Stimulated activated CD4-positive, alpha-beta T cell treated with anti-CD3 and anti-CD28 coated beads, Interleukin-1b, Interleukin-23, amount 100 ng/mL, for 1 hour (primary cell): ENCODE measurements at places on chromosomes 7 and 10.

DNA sequence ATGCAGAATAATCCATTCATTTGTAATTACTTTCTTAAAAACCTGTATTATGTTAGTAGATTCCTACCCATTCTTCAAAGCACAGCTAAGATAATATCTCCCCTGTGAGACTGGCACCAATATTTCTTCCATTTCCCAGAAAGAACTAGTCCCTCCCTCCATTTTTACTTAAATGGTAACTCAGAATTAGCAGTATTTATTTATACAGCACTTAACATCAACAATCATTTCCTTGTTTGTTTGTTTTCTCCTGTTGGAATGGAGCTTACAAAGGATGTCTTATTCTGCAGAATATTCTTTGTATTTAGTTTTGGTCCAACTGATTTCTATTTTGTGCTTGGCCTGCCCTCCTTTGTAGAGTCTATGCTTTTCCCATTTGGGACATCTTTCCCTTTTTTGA lies 32.1 kb upstream of the PTPN12 start:
- no peak for DNase-seq

DNA sequence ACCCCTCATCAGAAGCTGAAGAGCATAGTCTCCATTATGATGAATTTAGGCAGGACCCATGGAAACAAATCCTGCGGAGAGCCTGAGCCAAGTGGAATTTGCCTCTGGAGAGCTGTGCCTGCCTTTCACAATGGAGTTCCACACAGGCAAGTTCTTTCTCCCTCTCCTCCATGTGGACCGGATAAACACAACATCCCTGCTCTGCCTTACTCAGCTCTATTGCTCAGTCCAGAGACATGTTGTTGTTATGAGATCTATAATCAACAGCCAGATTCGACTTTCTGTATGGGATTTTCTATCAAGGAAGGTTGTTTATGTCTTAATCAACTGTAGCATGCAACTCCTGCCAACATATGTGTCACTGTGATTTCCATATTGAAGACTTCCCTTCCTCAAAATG lies 59.5 kb upstream of the ELMO1 start:
- no peak for DNase-seq

DNA sequence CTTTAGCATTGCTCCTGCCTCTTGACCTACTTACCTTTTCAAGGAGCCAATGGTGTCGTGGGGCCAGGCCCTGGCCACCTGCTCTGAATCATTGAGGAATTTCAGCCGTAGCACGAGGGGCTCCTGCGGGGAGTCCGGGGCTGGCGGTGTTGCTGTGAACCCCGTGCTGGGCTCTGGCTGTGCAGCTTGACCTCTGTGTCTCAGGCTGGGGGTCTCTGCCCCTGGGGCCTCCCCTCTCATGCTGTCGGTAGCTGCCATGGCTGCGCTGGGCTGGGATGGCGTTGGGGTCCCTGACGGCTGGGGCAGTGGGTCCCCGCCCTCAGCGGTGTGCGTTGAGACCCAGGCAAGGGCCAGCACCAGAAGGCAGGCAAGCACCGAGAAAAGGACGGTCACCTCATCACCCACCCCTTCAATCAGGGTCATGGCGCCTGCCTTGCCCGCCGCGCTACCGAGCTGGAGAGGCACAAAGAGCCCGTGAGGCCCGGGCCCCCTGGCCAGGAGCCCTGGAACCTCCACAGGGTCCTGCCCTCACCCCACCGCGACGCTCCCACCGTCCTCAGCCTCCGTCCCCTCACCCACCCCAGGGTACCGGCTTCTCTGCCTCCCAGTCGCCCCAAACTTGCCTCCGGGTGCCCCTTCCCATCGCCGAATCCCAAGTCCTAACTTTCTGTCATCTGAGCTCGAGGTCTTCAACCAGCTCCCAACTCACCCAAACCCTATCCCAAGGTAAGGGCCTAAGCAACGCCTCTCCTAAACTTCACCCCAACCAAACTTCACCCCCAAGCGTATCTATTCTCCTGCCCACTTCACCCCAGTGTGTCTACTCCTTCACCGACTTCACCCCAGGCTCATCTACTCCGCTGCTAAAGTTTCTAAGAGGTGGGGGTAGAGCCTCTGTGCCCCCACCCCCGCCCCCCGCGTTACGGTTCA lies 887 bp downstream of the TMUB1 start:
- no peak for DNase-seq

DNA sequence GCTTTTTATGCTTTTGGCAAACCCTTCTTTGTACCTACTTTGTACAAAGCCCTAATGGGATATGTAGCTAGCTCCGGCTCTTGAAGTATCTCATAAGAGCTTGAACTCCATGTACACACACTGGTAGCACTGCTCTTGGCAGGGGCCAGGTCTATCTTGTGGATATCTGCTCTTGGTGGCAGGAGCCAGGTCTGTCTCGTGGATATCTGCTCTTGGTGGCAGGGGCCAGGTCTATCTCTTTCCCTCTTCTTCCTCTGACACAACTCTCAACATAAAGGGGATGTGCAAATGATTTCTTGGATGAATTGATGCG lies 91.9 kb downstream of the WNT2 start:
- DNase-seq: no peak

DNA sequence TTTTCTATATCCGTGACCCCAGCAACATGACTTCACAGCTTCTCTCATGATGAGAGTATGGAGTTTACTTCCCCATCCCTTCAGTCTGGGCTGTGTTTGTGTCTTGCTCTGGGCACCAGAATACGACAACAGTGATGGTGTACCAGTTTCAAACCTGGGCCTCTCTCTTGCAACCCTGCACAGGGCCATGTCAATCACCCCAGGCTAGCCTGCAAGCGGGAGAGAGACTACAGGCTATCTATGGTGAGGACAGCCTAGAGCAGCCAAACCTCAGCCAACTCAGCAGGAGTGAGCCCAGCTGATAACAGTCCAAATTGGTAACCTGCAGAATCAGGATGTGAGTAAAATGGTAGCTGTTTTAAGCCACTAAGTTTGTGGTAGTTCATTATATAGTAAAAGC lies 235.8 kb downstream of the CHCHD3 start:
- DNase-seq: no peak

- DNase-seq: no peak
Observed at GRCh38 chr10:12777840-12778585, 223.5 kb downstream of the CCDC3 start.
